ENCODE measurements at places on chromosomes 13 and 19.

GRCh38 chr13:59982631-59983382, 180.9 kb downstream of the DIAPH3 start:
- no peak for DNase-seq

- DNase-seq: no peak
Measured at GRCh38 chr19:43883864-43884263, 51.2 kb downstream of the ZNF45 start.

DNA sequence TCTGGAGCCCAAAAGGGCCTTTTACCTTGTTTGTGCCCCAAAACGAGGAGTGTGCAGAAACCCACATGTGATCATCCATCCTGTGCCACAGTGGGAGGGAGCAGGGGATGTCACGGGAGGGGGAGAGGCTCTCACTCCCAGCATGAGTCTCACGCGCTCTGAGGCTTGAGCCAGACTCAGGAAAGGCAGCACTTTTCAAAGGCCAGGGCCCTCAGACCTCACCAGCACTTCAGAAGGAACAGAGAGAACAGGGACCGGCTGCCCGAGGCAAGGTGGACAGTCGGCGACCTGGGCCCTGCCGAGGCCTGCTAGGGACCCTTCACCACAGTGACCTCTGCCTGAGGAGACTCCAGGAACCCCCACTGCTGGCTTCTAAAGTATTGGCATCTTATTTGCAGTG, 71.7 kb upstream of the WASF3 start:
- DNase-seq: no peak

- peak; percentile 24 for DNase-seq
Measured at GRCh38 chr13:56861476-56861875, 279.2 kb upstream of the PRR20A start.

GRCh38 chr13:99863789-99864626, 107.6 kb downstream of the ZIC5 start:
- no peak for DNase-seq

GRCh38 chr19:51693260-51693659, at the start of gene SPACA6:
TSS of gene SPACA6 (plus strand) at chr19:51693330. CDS start at chr19:51693527, 197 bp downstream.
- DNase-seq: no peak

GRCh38 chr13:31094331-31095015, 67.2 kb downstream of the HSPH1 start:
- DNase-seq: no peak

DNA sequence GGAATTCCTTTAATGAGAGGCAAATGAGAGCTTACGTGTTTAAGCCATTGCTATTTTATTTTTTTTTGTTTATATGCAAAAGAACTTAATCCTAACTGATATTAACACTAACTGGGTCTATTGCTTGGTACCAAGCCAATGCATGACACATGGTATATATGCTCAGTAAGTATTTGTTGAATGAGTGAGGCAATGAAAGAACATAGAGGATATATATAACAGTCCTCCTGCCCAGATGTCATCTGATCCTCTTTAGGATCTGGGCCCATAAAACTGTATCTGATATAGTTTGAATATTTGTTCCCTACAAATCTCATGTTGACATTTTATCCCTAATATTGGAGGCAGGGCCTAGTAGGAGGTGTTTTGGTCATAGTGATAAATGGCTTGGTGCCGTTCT, 13.0 kb upstream of the ALOX5AP start:
- no peak for DNase-seq

DNA sequence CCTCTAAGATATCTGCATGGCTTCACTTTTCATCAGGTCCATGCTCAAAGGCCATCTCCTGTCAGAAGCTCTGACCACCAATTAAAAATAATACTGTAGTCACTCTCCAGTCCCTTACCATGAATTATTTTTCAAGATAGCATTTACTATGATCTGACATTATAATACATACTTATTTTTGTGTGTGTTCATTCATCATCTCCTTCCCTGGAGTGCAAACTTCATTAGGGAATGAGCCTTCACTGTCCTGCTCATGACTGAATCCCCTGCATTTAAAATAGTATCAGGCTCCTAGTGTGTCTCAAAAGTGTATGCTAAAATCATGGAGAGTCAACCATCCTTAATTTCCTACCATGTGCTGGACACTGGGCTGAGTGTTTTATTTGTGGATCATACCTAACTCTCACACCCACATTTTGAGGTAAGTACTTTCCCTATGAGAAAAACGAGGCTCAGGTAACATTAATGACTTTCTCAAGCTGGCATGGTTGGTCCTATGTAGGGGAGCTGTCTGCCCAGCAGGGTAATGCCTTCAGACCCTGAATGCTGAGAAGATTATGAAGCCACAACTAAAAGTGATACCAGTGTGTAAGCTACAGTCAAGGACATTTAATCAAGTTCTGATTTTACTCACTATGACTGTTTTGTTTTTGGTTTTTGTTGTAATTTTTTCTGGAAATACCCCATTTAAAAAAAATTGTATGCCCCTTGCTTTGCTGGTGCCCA, 16.3 kb downstream of the PLA2G4C start:
- no peak for DNase-seq

GRCh38 chr13:34356686-34357434, 538.9 kb downstream of the RFC3 start:
- no peak for DNase-seq

- DNase-seq: no peak
Measured at GRCh38 chr19:29662278-29662603, 3.0 kb upstream of the PLEKHF1 start.

DNA sequence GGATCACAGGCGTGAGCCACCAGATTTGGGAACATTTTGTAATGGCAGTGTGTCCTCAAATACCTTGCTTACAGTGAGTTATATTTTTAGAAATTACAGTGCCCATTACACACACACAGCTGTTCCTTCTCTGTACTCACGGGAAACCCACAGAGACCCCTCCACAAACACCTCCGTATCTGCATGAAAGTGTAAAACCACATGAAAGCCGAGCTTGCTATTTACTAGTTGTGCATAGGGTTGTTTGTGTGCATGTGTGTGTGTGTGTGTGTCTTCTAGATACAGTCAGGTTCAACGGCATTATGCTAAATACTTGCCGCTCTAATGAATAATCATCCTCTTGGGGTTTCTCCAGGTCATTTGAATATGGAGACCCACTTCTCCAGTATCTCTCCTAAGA, 22.3 kb upstream of the LILRA2 start:
- DNase-seq: no peak

- peak; percentile 96 for DNase-seq
Measured at GRCh38 chr13:98910501-98910951, 67.3 kb downstream of the DOCK9 start.

- DNase-seq: no peak
Measured at GRCh38 chr13:37429976-37430375, 168.6 kb downstream of the POSTN start.

DNA sequence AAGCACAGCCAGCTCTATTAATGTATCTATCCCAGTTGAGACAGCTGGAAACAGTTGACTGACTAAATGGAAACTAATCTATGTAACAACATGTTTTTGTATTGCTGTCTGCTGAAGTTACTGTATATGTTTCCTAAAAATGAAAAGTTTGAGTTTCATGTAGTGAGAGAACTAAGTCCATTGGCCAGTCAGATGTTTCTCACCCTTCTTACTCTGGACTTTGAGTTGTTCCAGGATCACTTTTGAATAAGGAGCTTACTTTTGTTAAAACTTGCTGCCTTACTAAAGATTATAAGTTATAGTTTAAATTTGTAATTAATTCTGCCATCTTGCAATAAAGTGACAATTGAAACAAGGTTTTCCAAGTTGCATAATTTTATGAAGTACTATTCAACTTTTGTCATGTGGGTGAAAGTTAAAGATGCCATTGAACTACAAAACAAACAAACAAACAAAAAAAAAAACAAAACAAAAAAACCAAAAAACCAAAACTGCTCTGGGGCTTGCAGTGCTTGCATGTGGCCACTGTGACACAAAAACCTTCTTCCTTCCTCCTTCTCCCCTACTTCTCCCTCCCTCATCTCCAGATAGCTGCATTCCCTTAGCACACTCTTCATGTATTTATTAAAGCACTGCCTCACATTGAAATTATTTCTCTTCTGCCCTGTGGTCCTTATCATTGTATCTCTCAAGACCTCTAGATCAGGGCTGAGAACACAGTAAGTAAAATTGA, 15.3 kb downstream of the WDFY2 start:
- DNase-seq: no peak

GRCh38 chr13:112329376-112329775, 46.8 kb upstream of the SPACA7 start:
- DNase-seq: no peak

- no peak for DNase-seq
Measured at GRCh38 chr19:53910170-53910518, 1.1 kb downstream of the CACNG7 start.

GRCh38 chr19:47471733-47472457, at the start of gene SLC8A2:
TSS of gene SLC8A2 (minus strand) at chr19:47471893. CDS start at chr19:47466403, 5,490 bp downstream.
- peak; percentile 28 for DNase-seq

DNA sequence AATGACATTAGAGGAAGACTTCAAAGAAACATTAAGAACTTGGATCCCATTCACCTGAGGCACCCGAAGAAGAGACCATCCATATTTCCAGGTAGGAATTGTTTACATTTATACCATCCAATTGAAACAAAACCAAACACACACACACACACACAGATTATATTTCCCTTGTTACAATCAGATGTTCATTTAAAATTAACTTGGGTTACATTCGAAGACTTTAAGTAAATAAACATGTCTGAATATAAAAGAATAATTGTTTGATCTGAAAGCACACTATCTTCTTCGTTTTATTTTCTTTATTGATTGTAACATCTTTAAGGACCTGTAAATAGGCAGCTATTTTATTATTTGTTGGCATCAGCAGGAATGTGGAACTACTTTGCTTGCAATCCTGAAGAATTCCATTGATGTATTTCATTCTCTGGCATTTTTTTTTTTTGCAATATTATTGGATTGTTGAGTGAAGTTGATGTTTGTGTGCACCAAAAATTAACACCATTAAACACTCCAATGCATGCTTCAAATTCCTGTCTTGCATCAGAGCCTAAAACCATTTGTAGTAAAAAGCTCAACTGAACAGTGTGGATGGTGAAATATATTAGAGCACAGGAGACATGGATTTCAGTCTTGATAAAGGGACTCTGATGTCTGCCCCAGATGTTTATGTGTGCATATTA, 85.3 kb upstream of the FRY start:
- no peak for DNase-seq

- no peak for DNase-seq
Measured at GRCh38 chr13:98549728-98550317, 27.1 kb downstream of the STK24 start.

- DNase-seq: no peak
Measured at GRCh38 chr13:89082623-89083022, 1411.5 kb downstream of the SLITRK5 start.

GRCh38 chr13:70188567-70188966, 80.3 kb upstream of the KLHL1 start:
- DNase-seq: no peak

GRCh38 chr19:8738377-8738776, 16.9 kb downstream of the OR2Z1 start:
- DNase-seq: no peak

DNA sequence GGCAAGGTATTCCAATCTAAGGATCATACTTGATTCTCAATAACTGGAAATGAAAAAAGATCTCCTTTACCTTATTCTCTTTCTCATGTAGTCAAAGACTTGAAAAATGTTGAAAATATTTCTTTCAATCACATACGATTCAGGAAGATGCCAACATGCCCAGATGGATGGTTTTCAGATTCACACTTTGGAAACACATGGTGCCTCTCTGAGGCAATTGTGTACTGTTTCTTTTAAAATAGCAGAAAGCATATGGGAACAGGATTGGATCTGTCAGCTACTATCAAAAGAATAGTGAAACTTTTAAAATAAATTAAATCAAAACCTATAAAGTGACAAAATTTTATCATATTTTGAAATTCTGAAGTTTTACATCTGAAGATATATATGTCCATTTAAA, 222.4 kb downstream of the SPRY2 start:
- DNase-seq: no peak

DNA sequence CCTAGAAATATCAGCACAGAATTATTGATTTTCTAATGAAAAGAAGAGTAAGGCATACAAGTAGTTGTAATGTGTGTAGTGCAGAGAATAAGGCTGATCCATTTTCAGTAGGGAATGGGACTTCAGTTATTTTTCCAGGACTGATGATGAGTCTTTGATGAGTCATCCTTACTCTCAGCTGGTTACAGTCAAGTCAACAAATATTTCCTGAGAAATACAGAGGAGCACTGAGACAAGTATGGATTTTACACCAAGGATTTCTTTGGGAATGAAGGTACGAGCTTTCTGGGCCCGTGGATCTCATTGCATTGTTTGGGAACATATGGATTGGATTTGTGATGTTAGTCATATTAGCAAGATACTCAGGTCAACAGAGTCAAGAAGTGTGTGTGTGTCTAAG, 502.7 kb downstream of the FGF9 start:
- DNase-seq: no peak

GRCh38 chr19:532561-533363, 1.2 kb downstream of the CDC34 start:
- DNase-seq: no peak

- DNase-seq: no peak
Measured at GRCh38 chr19:3751236-3751635, 10.3 kb downstream of the APBA3 start.

DNA sequence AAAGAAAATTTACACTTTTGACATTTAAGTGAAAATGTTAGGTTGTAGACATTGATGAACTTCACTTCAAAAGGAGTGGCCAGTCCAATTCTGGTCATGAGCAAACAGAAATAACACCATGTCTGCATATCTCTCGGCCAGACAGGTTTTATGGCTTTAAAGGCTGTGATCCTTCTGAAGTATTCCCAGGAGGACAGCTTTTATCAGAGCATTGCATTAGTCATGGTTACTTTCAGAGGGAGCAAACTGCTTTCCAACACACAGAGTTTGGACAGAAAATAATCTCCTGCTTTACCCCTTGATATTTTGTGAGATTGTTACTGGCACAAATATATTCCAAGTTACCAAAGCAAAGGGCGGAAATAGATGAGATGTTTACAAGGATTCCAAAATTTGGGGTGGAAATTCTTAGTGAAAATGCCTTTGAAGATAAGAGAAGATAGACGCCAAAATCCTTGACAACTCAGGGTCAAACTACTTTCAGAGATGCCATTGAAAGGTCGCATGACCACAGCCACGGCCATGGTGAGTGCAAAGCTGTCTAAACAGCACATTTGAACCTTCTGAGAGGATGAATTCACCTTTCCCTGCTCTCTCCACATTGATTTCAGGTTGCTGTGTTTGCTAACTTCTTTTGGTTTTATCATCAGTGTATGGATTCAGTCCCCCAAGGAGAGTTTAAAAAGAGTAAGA, 584.5 kb upstream of the SGCG start:
- no peak for DNase-seq

GRCh38 chr13:54357284-54357933, 1328.8 kb downstream of the OLFM4 start:
- DNase-seq: no peak

GRCh38 chr19:38875656-38876395, 2.2 kb downstream of the RINL start:
- no peak for DNase-seq

DNA sequence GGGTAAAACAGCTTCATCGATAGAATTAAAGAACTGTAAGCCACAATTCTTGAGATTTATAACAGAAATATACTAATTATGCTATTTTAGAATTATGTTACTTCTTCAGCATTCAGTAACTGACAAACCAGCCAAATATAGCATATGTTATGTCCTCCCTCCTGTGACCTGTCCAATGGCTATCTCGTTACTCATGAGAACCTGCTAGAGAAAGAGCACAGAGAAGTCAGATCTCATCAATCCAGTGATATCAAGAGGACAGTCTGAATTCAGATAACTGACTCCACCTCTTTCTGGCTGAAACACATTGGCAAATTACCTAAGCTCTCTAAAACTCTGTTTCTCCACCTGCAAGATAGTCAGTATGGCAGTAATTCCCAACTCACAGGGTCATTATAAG, 170.4 kb downstream of the FGF14 start:
- no peak for DNase-seq

- no peak for DNase-seq
Measured at GRCh38 chr13:51175021-51175420, 47.2 kb upstream of the FAM124A start.
